WTC11 (cell line): ENCODE measurements at places on chromosomes 13 and 19.
A peak's percentile ranks its signal among the peaks of the same experiment; 100 is the strongest.

DNA sequence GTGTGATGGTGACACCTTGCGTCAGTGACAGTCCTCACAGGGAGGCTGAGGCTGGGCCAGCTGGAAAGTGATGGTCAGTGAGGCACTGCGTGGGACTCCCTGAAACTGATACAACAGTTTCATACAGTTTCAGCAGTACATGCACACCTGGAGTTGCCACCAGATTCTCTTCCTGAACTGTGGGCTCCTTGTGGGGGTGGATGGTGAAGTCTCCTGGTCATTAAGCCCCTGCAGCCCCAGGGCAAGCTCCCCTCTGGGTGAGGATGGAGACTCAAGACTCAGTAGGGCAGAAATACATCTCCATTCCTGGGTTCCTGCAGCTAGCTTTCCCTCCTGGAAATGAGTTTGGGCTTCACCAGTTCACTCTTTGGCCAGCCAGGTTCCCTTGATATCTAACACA lies 392.7 kb downstream of the UQCRFS1 start:
- no peak for DNase-seq

DNA sequence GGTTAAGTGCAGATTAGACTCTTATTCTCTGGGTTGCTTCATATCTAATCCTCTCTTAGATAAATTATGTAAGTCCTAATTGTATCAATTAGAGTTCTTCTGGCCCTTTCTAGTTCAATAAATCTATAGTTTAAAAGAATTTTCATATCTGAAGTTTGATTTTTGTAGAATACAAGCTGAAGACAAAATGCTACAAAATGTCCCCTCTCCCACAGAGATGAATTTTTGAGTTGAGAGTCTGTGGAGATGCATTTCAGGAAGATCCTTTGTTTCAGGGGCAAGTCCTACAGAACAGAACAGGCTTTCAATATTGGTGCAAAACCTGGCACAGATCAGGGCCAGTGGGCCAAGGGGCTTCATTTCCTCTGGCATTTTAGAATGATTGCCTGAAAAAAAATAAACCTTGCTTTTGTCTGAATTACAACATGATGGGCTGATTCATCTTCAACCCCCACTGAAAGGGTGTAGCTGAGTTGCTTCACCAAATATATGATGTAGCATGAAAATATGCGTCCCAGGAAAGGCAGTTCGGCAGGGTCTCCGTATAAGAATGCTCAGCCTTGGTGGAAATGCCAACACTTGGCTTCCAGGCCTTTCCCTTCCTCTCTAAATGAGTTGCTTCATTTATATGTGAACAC lies 6.4 kb upstream of the IPO5 start:
- DNase-seq = no peak

GRCh38 chr13:44402899-44403445 lies 29.3 kb downstream of the SERP2 start:
- no peak for DNase-seq

GRCh38 chr13:111296417-111296816 lies 24.0 kb upstream of the TEX29 start:
- no peak for DNase-seq

GRCh38 chr19:35992907-35993765 lies 1.9 kb upstream of the SDHAF1 start:
- DNase-seq = no peak

DNA sequence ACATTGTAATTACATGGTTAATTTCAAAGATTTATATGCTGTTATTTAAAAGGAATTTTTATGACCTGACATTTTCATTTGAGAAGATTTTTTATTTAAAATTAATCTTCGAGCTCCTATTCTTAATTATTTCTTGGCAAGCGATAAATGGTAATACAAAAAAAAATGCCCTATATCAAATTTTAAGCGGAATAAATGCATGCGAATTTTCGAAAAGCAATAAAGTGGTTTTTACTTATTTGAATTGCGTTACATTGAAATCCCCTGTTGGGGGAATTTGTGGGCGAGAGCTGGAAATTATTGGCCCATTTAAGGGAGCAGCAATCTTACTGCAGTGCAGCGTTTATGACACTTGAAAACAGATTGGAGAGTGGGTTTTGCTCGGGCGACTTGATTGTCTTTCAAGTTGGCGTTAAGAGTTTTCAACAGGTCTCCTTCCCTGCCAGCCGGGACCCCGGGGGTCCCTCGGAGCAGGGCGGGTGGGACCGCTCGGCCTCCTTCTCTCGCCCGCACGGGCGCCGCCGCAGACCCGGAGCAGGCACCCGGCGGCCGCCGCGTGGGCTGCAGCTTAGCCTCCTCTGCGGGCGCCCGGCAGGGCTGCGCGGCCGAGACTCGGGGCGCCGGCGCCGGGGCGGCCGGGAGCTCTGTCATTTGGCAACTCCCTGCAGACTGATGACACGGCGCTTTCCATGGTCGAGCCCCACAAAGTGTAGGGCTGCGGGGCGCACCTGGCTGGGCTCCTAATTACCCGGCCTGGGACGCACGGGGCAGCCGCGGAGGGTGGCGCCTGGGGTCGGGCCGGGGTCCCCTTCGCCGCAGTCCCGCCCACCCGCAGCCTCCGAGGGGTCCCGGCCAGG lies 255.1 kb upstream of the SOX21 start:
- peak; percentile 57 for DNase-seq

GRCh38 chr19:52307275-52307674 lies 10.3 kb downstream of the ZNF480 start:
- DNase-seq = peak; percentile 35

DNA sequence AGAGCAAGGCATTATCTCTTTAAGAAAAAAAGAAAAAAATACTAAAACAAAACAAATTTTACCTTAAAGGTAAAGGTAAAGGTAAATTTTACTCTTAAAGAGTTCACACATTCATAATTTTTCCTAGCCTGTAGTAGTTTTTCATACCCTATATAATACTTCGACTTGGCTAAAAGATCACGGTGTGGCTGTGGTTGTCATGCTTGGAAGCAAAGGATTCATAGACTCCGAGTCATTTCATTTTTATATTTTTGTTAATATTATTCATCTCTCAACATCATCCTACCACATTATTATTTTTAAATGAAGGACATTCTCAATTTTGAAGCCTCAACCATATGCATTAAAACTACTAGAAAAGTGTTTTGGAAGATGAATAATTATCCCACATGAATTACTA lies 52.7 kb downstream of the PIBF1 start:
- DNase-seq = no peak
